ENCODE measurements at places on chromosomes 2 and 18.
A peak's percentile ranks its signal among the peaks of the same experiment; 100 is the strongest.

GRCh38 chr2:167420211-167420610 lies 531.9 kb downstream of the XIRP2 start:
- DNase-seq: no peak

- DNase-seq: no peak
Measured at GRCh38 chr2:104656571-104657163, 197.2 kb upstream of the POU3F3 start.

DNA sequence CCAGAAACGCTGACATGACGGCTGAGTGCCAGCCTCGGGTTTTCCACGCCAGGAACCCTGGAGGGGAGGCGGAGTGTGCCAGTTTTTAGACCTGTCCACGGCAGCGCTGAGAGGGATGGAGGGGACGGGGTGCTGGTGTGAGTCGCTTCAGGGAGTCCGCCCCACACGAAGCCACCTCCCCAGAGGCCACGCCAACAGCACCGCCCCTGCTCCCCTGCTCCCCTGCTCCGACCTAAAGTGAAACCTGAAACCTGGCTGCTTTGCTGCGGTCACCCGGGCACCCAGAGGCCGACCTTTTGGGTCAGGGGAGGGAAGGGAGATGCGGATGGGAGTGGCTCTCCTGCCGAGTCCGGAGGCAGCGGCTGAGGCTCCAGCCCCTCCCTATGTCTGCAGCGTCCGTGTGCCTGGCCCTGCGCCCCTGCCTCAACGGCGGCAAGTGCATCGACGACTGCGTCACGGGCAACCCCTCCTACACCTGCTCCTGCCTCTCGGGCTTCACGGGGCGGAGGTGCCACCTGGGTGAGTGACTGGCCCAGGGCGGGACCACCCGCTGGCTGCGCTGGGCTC lies 38.1 kb downstream of the SNED1 start:
- peak; percentile 75 for DNase-seq

GRCh38 chr2:150351922-150352321 lies 135.5 kb downstream of the RND3 start:
- no peak for DNase-seq

- DNase-seq: no peak
Measured at GRCh38 chr2:205857520-205858237, 175.4 kb downstream of the NRP2 start.

DNA sequence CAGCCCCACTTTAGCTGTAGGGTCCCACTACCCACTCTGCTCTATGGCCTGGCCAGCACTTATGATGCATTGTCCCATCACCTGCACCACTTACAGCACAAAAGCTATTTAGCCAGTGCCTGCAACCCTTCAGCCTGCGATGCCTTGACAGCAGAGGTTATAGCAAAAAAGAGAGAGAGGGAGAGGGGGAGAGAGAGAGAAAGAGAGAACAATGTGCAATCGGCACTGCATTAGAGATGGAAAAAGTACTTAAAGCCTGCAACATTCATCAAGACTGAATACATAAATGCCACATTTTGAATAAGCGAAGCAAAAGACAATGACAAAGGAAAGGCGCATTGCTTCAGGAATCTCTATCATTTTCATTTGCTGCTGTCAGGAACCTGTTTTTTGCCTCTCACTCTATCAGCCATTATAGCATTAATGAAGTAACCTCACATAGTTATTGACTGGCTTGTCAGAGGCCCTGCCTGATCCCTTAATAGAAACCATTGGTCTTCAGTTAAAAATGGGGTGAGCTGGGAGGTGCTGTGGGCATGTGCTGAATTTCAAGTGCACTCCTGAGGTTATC lies 833.1 kb downstream of the BCL11A start:
- no peak for DNase-seq

DNA sequence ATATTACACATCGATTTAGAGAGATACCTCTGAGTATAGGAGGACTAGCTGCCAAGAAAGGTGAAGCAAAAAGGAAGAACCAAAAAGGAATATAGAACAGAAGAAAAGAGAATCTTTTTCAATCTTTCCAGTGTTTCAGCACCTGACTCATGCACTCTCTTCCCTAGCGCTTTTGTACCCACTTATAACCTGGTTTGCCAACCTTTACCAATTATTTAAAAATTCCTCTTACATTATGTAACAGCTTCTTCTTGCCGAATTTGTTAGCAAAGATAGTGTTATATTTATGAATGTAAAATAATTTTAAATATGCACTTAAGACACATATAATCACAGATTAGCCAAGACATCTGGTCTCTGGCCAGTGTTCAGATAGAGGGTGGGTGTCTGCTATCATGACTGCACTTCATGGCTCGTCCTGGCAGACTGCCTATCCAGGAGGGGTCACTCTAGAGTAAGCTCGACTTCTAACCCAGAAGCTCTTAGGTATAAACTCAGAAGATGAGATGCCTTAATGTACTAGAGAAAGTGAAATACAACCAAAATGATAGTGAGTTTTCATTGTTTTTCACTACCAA lies 122.9 kb downstream of the ATAD2B start:
- DNase-seq: no peak

GRCh38 chr2:215811409-215812345 lies 201.7 kb downstream of the MREG start:
- peak; percentile 65 for DNase-seq

DNA sequence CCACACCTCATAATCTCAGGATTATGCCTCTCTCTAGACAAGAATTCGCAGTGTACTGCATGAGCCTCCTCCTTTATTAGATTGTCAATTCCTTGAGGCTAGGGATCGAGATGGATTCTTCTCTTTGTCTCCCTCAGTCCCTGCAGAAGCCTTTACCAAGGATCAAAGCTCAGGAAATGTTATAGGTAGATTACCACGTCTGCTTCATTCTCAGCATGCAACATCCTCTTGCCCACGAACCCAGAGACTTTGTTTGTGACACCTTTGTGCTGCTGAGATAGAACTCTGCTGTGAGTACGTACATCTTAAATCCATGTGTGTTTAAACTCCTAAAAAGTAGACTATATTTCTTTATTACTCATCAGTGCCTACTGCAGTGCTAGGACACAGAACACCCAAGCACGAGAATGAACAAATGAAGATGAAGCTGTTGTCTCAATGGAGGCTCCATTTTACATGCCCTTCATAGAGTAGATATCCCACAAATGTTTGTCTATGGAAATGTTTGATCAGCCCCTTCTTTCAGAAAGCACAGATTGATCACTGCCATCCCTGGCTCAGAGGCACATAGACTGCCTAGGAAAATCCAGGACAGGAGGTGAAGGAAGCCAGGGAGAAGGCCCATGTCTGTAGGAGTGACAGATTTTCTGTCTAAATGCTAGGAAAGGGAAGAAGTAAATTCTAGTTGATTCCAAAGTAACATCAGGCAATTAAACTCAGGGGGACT lies 98.8 kb upstream of the KLHL29 start:
- DNase-seq: no peak

- DNase-seq: peak; percentile 81
Measured at GRCh38 chr2:156400706-156401678, 35.2 kb upstream of the GPD2 start.

GRCh38 chr18:77161383-77161782 lies 28.8 kb upstream of the MBP start:
- DNase-seq: no peak

GRCh38 chr18:32753656-32754260 lies 19.1 kb downstream of the KLHL14 start:
- DNase-seq: no peak

- DNase-seq: no peak
Measured at GRCh38 chr2:25204190-25204838, 35.9 kb upstream of the POMC start.

DNA sequence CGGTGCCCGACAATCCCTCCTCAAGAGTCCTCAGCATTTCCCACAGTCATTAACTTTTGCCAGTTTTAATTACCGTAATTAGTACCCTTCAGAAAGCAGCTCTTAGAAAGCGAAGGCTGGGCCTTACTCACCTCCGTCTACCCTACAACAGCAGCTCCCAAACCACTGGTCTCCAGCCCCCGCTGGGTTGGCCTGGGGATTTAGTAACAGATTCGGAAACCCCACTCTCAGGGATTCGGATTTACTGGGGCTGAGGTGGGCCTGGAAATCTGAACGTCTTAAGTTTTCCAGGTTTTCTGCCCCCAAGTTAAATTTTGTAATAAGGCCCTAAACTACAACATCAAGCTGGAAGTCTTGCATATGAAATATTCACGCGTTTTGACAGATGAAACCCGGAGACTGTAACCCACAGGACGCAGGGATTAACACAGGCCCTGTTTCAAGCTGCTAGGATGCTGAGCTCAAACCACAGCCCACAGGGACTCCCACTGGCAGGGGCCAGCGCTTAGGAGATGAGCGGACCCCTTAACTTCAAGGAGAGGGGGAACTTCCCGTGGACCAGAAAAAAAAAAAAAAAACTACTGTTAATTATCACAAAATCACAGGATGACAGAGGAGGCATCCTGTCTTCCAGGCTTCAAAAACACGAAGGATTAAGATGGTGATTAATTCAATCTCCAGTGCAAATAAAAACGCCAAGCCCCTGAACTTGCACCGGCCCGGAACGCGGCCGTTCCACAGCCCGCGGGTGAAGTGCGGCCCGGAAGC lies 985 bp downstream of the ILKAP start:
- no peak for DNase-seq

GRCh38 chr2:139360654-139361053 lies 580.5 kb upstream of the NXPH2 start:
- no peak for DNase-seq

All from T-helper 2 cell (primary cell).